Nasal cavity respiratory epithelium epithelial cell of viscerocranial mucosa (primary cell): ENCODE measurements at places on chromosomes 3 and 15. TPM values are rescaled to one million over a fixed set of nuclear protein-coding genes. Genes with fewer than 3 reads are reported as not detected.

The UBE3A gene
- total RNA-seq, result 85.8 and 101 TPM in 2 replicates

The DAZL gene
- total RNA-seq, result not detected in 2 replicates

The DIS3L gene
- 18.4 and 19.1 TPM in 2 replicates for total RNA-seq

The TIMP4 gene
- total RNA-seq, result 1.4 and 2.2 TPM in 2 replicates

The ZNF619 gene
- total RNA-seq, result 7.5 and 8.9 TPM in 2 replicates

The STAB1 gene
- total RNA-seq, result under 0.01 and 0.07 TPM in 2 replicates
